Mesendoderm (in vitro differentiated cells): ENCODE measurements at places on chromosomes 12 and 14.

DNA sequence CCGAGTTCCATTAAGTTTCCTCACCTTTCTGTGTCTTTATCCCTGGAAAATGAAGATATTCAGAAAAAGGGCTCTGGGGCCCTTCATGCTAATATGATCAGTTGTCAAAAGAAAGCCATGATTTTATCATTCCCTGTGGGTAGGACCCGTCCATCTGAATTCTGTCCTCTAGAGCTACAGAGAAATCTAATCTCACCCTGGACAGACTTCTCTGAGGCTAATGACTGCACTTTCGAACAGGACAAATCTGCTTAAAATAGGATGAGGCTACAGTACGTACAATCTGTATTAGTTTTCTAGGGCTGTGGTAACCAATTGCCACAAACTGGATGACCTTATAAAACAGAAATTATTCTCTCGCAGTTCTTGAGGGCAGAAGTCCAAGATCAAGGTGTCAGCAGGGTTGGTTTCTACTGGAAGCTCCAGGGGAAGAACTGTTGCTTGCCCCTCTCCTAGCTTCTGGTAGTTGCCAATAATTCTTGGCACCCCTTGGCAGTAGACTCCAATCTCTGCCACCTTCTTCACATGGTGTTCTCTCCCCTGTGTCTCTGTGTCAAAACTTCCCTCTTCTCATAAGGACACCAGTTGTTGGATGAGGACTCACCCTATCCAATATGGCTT is 1.3 kb downstream of the AK7 start:
- DNase-seq, result no peak

- DNase-seq, result no peak
Observed at GRCh38 chr14:105026802-105027563, 6.1 kb upstream of the CDCA4 start.

DNA sequence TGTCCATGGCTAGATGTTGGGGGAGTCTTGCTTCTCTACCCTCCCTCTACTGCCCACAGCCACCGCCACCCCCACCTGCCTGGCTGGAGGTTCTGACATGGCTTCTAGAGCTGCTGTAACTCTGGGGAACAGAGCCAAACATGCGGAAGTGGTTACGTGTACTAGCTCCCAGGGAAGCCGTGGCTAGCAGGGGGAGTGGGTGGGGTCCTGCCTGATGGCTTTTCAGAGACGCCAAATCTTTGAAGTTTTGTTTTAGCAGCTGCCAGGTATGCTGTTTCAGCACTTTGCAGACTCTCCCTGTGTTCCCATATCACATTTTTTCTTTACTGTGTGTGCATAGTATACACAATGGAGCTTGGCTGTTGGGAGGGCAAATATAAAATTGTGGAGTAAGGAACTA is 150.3 kb downstream of the TGFB3 start:
- DNase-seq, result no peak

GRCh38 chr14:45065540-45065939 is 18.4 kb upstream of the PRPF39 start:
- no peak for DNase-seq
